ENCODE measurements at places on chromosomes 7 and 10.

DNA sequence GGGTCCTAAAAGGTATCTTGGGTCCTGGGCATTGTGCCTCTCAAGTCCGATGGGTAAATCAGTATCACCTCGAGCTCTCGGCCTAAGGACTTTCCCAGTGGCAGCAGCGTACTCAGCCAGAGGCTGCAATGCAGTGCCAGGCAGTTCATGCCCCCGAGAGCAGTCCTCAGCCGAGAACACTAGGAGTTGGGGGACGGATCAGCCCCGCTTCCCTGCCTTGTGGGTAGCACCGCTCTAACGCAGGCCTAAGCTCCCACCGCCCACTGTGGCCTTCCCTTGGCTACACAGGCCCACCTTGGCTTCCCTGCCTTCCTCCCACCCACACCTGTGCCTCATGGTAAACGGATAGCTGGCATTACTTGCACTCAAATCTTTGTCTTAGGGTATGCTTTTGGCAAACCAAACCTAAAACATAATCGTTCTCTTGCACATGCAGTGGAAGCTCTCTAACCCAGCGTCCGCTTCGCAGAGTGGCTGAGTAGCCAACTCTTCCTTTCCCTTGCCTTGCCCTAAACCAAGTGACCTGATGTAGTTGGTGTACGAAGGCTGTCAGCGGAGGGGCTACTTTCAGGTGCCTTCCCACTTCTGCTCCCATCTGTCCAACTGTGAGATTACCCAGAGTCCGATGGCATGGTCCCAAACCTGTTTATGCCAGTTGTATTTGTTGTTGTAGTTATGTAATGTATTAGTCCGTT is 73.2 kb upstream of the CHST15 start:
- no peak for DNase-seq

DNA sequence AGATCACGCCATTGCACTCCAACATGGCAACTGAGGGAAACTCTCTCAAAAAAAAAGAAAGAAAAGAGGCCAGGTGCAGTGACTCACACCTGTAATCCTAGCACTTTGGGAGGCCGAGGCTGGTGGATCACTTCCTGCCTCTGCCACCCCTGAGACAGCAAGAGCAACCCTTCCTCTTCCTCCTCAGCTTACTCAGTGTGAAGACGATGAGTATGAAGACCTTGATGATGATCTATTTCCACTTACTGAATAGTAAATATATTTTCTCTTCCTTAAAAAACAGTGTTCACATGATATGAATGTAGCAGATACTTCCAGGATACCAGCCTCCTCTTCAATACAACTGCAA is 2.1 kb upstream of the ZKSCAN1 start:
- no peak for DNase-seq

GRCh38 chr7:4233621-4234497 is 448.2 kb upstream of the FOXK1 start:
- DNase-seq, result no peak

DNA sequence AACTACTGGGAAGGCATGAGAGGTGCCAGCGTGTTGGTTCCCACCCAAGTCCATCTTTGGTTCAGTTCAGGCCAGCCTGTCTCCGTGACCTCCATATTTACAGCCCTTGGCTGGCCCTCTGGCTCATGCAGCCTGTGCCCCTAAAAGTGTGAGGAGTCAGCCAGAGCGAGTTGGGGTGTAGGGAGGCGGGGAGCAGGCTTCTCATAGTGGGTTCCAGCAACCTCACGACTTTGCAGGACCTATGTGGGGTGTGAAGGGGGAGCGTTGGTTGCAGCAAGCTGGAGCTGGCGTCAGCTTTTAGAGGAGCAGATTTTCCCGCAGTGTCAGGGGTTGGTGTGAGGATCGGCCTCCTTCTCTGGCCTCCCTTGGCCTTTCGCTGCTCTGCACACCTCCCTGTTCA is 9.8 kb downstream of the TSPAN14 start:
- no peak for DNase-seq

DNA sequence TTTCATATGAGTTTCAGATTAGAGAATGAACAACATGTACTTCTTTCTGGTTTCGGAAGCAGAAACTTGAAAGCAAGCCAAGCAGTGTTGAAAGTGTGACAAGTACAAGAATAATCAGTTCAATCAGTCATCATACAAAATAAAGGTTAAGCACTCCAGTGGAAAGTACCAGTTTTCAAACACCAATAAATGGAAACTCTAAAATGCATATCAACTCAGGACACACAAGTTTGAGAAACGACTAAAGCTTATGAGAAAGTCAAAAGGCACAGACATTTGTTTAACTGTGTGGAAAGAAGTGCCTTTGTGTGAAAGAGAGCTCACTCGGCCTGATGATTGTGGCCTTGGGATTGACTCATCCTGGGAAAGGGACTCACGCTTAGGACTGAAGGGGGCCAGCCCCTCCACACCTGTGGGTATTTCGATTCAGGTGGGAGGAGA is 60.6 kb upstream of the AKR1C1 start:
- DNase-seq, result no peak

- no peak for DNase-seq
Measured at GRCh38 chr7:47179812-47180515, 401.9 kb downstream of the TNS3 start.

DNA sequence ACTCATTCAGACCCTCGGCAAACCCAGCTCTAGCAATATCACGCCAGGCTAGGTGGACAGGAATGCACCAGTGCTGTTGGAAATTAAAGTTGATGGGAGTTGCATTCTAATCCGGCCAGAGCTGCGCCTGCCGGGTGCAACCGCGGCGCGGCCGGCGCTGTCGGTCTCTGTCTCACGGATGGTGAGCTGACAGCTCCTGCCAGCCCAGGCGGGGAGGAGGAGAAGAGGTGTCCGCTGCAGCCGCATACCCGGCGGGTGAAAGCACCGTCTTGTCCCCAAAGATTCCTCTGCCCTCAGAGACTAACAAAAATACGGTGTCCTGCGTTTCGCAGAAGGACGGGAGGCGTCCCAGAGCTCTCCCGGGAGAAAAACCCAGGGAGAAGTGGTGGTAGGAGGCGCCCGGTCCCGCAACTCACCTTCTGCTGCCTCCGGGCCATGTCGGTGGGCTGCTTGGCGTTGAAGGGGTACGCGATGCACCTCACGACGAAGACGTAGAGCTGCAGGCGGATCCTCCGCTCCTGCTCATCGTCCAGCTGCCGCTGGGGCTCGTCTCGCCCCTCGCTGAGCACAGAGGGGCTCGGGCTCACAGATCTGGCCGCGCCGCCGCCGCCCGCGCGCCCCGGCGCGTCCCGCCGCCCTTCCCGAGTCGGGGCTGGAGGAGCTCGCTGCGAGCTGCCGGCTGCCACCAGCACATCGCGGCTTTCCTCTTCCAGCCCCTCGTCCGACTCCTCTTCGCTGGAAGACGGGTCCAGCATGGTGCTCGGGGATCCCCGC is 490 bp downstream of the CADPS2 start:
- DNase-seq, result no peak

DNA sequence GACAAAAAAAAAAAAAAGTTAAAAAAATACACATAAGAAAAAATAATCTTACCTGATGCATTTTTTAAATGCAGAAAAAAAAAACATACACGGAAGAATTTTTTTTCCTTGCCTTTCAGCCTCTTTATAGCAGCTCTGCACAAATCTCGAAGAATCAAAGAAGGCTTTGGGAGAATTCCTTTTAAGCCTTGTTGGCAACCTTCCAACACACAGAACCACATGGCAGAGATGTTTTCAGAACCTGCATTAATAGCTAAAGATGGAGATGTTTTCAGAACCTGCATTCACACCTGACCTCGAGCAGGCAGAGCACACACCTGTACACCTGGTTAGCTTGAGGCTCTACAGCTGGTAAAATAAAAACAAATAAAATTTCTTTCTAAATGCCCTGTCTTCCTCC is 65.6 kb downstream of the DOCK4 start:
- no peak for DNase-seq

DNA sequence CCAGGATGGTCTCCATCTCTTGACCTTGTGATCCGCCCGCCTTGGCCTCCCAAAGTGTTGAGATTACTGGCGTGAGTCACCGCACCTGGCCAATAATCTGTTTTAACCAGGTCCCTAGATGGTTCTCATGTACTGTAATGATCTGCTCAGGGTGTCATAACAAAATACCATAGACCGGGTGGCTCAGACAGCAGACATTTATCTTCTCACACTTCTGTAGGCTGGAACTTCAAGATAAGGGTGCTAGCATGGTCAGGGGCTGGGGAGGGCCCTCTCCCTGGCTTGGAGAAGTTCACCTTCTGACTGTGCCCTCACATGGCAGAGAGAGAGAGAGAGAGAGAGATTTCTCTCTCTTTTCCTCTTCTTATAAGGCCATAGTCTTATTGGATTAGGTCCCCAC is 279.4 kb upstream of the LYZL1 start:
- DNase-seq, result no peak

DNA sequence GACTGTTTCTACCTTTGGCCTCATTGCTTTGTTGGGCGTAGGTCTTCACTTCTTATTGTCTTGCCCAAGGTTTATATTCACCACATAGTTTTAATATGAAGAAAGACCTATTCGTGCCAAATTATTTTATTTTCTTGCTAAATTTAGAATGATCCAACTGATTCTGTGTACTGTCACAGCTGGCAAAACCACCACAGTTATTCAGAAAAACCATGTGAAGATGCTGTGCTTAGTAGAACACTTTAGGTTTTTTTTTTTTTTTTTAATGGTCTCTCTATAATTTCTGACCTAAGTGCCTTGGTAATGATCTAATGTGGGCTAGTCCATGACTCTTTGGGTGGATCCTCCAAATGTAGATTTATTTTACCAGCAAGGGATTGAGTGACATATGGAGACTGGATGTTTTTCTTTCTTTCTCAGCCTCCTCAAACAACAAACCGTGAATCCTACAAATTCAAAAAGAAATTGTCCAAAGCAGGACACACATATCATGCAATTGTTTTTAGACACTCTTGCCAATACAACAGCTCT is 243.8 kb downstream of the DYNC1I1 start:
- no peak for DNase-seq

GRCh38 chr10:42959833-42960232 is 117.0 kb upstream of the RET start:
- DNase-seq, result no peak

DNA sequence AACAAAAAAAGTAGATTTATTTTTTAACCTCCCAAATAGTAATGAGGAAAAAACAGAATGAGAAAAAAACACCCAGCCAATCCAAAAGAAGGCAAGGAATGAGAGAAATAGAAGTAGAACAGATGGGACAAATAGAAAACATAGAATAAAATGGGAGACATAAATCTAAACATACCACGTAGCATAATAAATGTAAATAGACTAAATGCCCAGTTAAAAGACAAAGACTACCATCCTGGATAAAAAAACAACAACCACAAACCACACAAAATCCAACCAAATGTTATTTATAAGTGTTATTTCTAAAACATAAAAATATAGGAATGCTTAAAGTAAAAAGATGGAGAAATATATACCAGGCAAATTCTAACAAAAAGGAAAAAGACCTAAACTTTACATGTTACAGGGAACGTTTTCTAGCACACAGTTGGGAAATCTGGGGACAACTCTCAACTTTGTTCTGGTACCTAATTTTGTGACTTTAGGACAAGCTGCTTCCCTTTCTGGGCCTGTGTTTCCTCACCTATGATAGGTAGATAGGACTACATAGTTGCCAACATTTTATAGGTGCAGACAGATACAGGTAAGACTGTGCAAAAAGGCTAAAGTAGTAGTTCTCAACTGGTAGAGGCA is 98.4 kb downstream of the SPDYE5 start:
- no peak for DNase-seq

DNA sequence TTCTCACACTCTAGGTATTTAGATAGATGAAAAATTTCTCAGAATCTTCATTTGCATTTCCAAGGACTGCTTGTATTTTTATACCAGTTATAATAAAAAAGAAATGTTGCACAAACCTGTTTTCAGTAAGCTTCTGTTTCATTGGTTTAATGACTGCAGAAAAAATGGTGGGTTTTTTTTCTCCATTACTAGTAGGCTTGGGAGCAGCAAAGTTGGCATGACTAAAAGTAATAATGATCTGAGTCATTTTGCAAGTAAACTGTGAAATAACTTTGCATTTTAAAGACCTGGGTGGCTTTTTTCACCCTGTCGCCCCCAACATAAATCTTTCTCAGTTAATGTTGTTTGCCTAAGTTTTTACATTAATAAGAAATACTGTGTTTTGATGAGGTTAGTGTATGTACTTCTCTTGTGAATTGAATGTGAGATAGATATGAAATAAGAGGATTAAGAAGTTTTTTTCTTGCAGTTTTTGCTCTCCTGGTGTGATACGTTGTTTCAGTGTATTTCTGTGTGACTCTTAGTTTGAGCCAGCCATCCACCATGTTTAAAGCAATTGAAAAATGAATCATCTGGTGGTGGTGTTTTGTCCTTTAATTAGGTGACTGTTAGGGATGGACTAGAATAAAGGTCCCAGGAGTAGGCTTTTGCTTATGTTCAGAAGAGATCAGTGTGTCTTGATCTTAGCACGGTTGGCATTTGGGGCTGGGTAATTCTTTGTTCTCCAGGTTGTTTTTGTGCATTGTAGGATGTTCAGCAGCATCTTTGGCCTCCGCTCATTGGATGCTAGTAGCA is 1.8 kb downstream of the GNAI1 start:
- DNase-seq, result no peak

DNA sequence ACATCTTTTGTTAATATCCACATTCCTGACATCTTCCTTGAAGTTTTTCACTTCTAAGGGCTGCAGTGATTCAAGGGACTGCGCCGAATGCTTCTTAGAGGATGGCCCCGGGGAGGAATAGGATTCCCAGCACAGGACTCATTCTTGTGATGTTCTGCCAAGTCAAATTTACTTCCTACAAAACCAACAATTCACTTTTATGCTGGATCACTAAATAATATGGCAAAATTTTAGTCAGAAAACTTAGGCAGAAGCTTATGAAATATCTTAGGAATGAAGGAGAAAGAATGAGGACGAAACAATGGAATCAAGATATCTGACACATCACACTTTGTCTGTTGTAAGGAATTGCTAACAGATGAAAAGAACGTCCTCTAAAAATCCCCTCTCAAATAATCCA is 151.5 kb downstream of the JAZF1 start:
- DNase-seq, result no peak

GRCh38 chr7:127831318-127832219 is 179.6 kb downstream of the SND1 start:
- no peak for DNase-seq

DNA sequence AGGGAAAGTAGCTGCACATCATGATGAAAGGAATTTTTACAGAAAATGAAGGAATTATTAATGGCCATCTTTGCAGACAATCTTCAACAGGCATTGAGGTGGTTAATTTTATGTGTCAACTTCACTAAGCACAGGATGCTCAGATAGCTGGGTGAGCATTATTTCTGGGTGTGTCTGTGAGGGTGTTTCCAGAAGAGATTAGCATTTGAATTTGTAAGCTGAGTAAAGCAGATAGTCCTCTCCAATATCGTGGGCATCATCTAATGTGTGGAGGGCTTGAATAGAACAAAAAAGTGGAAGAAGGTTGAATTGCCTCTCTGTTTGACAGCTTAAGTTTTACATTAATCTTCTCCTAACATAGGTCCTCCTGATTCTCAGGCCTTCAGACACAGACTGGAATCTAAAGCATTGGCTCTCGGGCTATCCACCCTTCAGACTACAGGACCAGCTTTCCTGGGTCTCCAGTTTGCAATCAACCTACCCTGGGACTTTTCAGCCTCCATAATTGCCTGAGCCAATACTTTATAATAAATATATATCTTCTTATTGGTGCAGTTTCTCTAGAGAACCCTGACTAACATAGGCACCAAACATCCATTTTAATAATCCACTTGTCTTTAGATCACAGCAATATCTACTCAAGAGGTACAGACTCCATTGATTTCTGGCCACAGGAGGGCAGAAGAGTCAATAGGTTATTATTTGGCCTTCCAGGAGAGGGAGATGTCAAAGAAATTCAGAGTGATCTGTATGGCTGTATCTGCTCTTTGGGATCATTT is 10.5 kb upstream of the CRPPA start:
- no peak for DNase-seq
